ENCODE measurements at places on chromosomes 2 and 18. TPM values are rescaled to one million over a fixed set of nuclear protein-coding genes. Genes with fewer than 3 reads are reported as not detected.

Gene TBR1
- not detected for polyA plus RNA-seq

Gene TTC21B
- 7.4 TPM for polyA plus RNA-seq

Gene LAMA1
- polyA plus RNA-seq: 0.41 TPM

Gene ALK
- not detected for polyA plus RNA-seq

Gene ZNF804A
- not detected for polyA plus RNA-seq
